Left ventricle myocardium superior (tissue), 1 donor: ENCODE measurements at places on chromosomes 2 and 18. TPM values are rescaled to one million over a fixed set of nuclear protein-coding genes. Genes with fewer than 3 reads are reported as not detected.

DNA sequence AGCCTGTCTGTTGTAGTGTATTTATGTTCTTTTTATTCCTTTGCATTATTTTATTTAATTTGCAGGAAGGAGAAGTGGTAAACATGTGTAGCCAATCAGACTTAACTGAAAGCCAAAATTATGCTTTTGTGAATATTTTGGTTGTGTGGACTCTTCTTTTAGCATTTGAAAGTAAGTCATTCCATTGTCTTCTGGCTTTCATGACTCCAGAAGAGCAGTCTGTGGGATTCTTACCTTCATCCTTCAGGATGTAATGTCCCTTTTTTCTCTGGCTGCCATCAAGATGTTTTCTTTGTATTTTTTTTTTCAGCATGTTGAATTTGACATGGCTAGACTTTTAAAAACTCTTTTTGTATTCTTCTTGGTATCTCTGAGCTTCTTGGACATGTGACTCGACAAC is 895.2 kb upstream of the ZEB2 start:
- DNase-seq: no peak

Gene PLEK
- 4.1 TPM for total RNA-seq

DNA sequence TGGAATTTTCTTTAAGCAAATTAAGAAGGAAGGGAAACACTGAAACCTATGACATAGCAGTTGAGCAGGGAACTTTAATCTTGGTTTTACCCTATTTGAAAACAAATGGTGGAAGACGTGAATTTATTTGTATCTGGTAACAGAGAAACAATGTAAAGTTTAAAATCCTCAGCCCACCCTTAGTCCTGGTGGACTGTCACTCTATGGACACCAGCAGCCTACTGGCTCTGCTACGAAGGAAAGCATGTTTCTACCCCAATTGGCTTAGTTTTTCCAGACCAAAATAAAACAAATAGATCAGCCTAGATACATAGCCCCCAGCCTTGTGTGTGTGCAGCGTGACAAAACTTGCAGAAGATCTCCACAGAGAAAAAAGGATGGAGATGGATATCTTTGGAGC is 7.4 kb downstream of the ZEB2 start:
- DNase-seq: no peak

Gene ORC4
- total RNA-seq: 49.2 TPM
